ENCODE measurements at places on chromosomes 3 and 15.

- DNase-seq = no peak
These were observed 110.6 kb upstream of the DCBLD2 start for GRCh38 chr3:99012051-99012450.

GRCh38 chr3:174776636-174777035, 82.5 kb upstream of the NAALADL2 start:
- no peak for DNase-seq

DNA sequence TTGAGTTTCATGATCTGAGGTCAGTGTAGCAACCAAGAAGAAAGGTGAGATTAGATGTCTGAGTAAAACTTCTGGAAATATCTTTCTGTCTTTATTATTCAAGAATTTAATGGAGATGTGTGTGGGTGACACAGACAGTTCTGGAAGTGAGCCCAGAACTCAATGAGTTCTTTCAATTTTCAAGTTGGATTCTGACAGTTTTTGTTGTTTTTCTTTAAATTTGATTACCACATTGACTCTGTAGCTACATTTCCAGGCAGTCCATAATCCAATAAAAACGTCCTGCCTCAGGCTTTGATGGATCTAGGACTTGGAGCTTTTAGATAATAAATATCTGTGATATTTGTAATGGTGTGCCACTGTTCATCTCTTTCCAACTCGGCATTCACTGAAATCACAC, 3.9 kb upstream of the PARP14 start:
- no peak for DNase-seq

GRCh38 chr15:29141308-29142128, 128.1 kb downstream of the NSMCE3 start:
- DNase-seq = no peak

DNA sequence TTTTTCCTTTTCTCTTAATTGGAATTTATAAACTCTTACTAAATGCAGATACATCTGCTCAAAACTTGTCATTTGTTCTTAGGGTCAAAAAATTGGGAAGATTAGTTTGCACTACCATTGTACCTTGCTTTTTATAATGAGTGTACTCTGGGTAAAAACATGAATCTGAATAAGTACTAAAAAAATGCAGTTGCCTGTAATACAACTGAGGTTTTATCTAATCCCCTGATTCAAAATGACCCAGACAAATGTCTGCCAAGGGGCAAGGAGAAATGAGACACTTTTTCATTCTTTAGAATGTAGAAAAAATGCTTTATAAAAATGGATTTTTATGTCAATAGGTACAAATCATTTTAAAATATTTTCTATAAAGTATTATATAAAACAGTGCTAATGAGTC, 42.4 kb downstream of the RASA2 start:
- no peak for DNase-seq

- DNase-seq = no peak
These were observed 39.5 kb upstream of the CHRNB4 start for GRCh38 chr15:78680431-78681075.

- no peak for DNase-seq
These were observed 99.6 kb downstream of the SLC25A26 start for GRCh38 chr3:66320390-66320789.
